T-helper 2 cell (primary cell): ENCODE measurements at places on chromosomes 16 and 17.

DNA sequence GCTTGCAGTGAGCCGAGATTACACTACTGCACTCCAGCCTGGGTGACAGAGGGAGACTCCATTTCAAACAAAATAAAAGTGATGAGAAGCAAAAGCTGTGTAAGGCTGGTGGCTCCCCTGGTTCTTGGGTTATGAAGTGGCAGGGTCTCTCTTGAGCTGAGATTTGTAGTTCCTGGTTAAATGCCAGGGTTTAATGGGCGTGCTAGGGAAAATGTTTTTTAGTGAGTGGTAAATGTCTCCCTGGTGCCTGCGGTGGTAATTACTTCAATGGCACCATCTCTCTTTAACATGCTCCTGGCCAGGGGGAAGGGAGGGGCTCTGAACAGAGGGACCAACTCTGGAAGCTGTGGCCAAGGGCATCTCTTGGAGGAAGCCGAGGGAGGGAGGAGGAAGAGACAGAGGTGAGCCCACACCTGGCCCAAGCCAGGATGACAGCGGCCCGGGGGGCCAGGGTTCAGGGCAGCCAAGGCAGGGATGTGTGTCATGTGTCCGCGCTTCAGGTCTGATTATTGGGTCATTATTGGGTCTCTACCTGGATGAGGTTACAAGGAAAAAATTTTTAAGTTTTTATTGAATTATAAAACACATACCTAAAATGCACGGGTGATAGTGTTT is 17.8 kb upstream of the RPL38 start:
- DNase-seq, result no peak

GRCh38 chr16:85276721-85277120 is 164.4 kb upstream of the CIBAR2 start:
- no peak for DNase-seq

DNA sequence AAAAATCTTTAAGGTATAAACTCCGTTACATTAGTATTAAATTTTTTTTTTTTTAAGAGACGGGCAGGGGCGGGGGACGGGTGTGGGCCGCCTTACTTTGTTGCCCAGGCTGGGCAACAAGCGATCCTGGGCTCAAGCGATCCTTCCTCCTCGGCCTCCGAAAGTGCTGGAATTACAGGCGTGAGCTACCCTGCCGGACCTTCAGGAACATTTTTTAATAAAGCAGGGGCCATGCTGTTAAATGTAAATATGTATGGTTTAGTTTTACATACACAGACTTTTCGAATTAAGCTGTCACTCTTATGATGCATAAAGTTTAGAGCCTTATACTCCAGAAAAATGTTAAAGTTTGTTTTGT is 2.4 kb downstream of the PPM1D start:
- DNase-seq, result no peak

- DNase-seq, result no peak
Measured at GRCh38 chr16:89046491-89046890, 47.2 kb upstream of the ACSF3 start.

DNA sequence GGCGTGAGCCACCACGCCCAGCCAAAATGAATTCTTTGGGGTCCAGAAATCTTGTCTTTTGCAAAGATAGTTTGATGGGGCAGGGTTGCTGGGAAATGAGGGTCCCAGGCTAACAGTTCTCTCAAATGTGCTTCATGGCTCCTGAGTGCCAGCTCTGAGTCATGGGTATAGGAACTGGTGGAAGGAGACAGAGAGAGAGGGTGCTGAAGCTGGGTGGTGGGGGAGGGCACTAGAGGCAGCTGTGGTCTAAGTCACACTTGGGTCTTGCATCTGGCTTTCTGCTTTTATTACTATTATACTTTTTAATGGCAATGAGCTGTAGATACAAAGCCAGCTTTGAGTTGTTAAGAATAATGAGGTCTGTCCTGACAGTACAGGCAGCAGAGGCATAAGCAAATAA is 54.6 kb downstream of the PRKCA start:
- no peak for DNase-seq

DNA sequence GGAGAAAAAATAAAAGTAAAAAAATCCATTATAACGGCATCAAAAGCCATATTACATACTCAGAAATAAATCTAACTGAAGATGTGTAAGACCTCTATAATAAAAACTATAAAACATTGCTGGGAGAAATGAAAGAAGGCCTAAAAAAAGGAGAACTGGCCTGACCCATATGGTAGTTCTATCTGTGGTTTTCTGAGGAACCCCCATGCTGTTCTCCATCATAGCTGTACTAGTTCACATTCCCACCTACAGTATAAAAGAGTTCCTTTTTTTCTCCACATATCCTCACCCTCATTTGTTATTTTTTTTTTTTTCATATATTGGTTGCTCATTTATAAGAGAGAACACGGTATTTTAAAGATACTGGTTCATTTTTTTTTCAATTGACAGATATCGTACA is 191.8 kb downstream of the STX8 start:
- DNase-seq, result no peak

DNA sequence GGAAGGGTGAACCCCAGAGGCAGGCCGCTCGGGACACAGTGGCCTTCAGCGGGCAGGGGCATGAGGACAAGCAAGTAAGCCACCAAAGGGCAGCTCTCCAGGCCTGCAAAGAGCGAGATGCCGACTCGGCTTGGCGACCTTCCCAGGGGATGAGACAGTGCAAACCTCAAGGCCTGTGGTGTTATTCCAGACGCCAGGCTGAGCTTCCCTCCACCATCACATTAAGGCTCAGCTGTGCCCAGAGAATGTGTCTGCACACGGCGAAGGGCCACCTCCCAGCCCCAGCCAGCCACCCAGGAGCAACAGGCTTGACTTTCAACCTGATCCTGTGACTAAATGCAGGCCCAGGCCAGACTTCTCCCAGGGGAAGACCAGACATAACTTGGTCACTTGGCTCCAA is 251.4 kb downstream of the SOX9 start:
- DNase-seq, result no peak

DNA sequence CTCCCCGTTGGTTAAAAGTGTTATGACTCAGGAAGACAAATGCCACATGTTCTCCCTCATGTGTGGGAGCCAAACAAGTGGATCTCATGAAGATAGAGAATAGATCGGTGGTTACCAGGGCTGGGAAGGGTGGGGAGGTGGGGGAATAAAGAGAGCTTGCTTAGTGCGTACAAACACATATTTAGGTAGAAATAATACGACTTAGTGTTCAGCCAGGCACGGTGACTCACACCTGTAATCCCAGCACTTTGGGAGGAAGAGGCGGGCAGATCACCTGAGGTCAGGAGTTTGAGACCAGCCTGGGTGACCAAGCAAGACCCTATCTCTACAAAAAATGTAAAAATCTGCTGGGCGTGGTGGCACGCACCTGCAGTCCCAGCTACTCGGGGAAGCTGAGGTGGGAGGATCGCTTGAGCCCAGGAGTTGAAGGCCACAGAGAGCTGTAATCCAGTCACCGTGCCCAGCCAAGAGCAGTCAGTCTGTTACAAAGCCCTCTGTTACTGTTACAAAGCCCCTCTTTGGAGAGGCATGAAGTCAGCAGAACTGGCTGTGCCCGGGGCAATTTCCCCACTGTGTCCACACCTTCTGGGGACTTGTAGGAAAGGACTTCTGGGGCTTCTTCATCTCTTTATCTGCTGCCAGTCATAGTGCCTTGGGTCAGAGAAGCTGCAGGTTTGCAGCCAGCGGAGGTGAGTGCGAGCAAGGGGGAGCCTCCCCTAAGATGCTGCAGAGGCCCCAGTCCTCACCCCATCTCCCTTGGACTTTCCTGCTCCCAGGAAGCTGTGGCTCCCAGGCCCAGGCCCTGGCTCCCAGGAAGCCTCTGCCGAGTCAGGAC is 4.3 kb upstream of the ALDH3A1 start:
- no peak for DNase-seq

GRCh38 chr16:49492896-49493626 is 119.5 kb downstream of the C16orf78 start:
- no peak for DNase-seq

- no peak for DNase-seq
Measured at GRCh38 chr16:58685084-58685449, 497 bp upstream of the SLC38A7 start.

- no peak for DNase-seq
Measured at GRCh38 chr16:79658301-79659033, 57.9 kb upstream of the MAF start.
